ENCODE measurements at places on chromosomes 13 and 19.

DNA sequence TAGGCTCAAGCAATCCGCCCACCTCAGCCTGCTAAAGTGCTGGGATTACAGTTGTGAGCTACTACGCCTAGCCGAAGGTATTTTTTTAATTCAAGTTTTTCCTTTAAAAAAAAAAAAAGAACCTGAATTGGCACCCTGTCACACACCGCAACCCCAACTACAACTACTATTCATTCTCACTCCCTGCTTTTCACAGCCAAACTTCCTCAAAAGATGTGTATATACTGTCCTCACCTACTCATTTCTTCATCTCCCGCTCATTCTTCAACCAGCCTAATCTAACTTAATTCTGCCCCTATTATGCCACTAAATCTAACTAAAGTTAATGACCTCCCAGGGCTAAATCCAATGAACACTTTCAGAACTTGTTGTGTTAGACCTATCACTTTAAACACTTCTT, 12.7 kb upstream of the WBP4 start:
- DNase-seq: no peak

GRCh38 chr13:110759710-110760109, 46.2 kb downstream of the ING1 start:
- no peak for DNase-seq

GRCh38 chr13:94308832-94309231, 170.7 kb downstream of the DCT start:
- DNase-seq: no peak

DNA sequence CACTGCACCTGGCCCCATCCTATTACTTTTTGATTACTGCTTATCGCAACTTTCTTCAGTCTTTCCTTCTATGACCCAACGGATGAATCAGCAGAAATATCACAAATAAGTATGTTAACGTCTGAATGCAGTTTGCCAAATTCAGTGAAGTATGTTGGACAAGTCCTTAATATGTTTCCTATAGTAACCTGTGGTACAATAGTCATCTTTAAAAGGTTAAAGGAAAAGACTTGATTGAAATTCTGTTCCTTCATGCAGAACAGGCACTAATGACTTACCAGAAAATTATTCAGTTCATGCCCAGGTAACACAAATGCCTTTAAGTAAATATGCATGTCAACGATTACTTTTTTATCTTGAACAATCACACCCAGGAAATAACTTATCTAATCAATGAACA, 242.6 kb downstream of the KCTD12 start:
- no peak for DNase-seq

GRCh38 chr13:41216160-41216559, 21.8 kb upstream of the KBTBD7 start:
- no peak for DNase-seq

GRCh38 chr13:33525763-33526162, 240.2 kb upstream of the STARD13 start:
- DNase-seq: no peak
